Left ventricle myocardium inferior (tissue), 1 donor: ENCODE measurements at places on chromosomes 2 and 18.

DNA sequence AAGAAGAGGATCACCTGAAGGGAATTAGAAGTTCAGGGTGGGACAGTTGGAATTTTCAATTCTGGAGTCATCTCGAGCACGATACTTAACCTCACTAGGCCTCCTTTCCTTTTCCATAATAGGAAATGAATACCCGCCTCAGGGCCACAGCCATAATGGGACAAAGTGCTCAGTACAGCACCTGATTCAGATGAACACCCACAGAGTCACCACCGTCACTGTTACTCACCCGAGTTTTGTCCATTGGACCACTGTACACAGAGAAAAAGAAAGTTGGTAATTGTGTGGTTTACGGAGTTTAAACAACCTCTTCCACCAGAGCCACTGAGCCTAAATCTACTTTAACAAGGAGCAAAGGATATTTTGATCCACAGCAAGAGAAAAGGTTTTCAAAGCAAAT is 122.0 kb upstream of the NDUFV2 start:
- DNase-seq = no peak

DNA sequence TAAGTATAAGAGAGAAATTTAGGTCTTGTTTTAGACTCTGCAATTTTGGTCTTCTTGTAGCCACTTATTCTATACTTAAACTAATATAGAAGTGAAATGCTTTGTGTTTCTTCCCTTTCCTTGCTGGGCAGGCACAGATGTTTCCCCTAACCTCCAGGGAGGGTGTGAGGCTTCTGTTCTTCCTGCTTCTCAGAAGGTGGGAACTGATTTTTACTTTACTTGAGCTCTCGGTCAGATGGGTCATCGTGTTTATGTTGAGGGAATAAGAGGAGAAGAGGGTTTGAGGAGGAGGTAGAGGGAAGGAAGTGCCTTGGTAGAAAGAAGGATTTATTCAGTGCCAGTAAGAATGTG is 92.5 kb upstream of the CXCR4 start:
- no peak for DNase-seq

GRCh38 chr2:144516981-144517865 is 2.7 kb downstream of the ZEB2 start:
- peak; percentile 65 for DNase-seq

DNA sequence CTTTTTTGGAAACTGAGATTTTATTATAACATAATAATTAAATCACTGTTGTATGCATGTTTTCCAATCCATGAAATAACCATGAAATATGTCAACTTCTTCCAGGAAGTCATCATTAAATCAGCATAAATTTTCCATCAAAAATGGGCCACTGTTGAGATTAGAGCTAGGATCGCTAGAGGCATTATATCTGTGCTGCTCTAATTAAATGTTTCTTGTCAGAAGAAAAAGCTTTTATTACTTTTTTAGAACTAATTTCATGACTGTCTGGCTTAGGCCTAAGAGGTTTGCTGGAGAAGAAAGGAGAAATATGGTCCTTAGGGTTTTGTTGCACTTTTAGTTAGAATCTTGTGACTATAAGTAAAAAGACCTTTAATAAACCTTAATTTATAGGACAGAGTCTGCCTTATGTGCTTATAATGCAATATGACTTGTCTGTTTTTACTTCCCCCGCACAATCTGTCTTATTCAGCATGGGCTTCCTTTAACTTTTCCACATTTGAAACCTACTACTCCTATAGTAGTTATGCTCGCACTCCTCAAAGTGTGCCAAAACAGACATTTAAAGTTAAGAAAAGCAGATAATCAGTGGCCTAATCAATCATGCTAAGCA is 363.4 kb upstream of the GCFC2 start:
- DNase-seq = no peak

DNA sequence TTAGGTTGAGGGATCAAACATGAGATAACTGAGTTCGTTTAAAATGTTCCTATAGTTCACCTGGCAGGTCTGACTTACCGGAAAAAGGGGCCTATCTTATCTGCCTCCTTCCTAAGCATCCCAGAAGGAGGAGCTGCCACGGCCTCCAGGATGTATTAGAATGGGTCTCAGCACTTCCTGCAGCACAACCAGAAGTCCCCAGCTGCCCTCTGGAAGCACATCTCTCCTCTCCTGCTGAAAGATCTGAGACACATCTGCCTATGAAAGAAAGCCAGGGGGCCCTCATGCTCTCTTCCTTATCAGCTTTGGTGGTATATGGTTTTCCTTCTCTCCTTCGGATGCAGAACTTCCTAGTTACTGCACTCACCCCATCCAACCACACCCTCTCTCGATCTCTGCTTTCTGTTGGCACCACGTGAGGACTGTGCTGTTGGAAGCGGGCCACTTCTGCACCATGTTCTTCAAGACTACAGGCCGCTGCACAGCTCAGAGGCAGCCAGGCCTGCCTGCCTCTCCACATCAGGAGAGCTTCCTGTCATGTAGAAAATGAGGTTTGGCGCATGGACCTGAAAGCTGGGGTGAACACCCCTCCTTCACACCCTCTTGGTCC is 6.5 kb downstream of the IGFBP5 start:
- DNase-seq = peak; percentile 73

GRCh38 chr2:106010818-106011355 is 183.2 kb downstream of the UXS1 start:
- no peak for DNase-seq

DNA sequence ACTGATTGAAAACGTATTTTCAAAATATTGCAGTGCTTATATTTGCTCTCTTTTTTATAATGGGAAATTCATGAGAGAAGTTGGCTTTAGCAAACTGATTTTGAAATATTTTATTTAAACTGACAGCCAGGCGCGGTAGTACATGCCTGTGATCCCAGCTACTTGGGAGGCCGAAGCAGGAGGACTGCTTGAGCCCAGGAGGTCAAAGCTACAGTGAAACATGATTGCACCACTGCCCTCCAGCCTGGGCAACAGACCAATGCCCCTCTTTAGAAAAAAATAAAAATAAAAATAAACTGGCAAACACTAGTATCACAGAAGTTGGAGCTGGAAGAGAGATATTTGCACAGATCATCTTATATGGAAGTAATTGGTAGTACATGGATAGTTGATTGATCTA is 20.7 kb downstream of the ZBTB7C start:
- DNase-seq = no peak

GRCh38 chr2:240947607-240948006 is 41.5 kb downstream of the CROCC2 start:
- DNase-seq = peak; percentile 7

DNA sequence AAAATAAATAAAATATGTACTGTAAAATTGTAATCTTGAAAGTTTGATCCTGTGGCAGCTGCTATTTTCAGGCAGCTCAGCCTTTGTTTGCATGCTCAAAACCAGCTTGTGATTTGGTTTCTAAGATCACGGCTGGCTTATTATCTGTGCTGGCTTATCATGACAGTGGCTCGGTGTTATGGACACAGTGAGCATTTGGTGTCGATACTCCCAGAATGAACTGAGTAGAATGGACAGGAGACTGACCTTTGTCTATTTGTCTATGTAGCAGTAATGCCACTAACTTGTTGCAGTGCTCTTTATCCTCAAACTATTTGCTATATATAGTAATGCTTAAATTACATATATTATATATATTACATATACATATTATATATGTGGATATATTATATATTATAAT is 58.8 kb downstream of the NEDD4L start:
- DNase-seq = no peak

DNA sequence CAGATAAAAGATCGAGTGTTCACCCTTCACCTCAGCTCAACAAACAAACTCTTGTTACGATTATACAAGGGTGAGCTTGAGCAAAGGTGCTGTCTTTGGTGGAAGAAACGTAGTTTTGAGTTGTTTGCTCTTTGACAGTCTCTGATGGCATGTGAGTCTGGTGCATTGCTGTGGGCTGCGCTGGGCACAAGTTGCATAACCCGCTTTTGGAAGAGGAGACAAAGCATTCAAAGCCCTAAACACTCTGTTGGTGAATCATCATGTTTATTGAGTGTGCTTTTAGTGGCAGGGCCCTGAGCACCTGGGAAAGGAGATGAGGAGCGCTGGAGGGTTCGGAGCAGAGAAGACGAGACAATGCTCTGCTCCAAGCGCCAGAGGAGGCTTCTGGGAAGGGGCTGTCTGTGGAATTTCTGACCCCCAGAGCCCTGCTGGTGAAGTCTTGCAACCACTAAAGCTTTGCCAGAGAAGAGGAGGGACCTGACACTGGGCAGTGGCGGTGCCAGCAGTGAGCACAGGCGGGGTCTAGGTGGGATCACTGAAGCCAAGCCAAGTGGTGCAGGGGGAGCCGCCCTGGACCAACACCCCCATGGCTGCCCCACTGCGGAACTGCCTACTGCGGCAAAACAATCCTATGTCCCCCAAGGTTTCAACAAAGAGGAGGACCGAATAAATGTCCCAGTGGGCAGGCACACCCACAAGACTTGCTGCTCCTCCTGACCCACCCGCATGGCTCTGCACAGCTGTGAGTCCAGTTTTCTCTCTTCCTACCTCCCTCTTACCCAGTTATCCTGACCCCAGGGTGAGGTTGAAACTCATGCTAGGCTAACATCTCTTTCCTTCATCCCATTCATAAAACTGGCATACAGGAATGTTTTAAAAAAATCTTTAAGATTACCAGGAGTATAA is 64.0 kb downstream of the TNFRSF11A start:
- DNase-seq = no peak

DNA sequence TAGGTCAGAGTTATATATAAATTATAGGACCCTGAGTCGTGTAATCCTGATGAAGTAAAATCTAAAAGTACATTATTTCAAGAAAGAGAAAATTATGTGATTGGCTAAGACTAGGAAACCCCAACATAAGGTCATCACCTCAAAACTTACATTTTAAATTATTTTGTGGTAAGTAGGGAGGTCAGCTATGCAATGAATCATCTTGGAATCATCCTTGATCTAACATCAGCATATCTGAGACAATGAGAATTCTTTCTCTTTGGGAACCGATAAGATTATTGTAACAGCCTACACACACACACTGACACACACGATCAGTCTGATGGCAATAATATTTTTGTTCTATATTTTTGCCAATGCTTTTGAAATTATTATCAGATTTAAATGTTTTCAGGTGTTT is 904.8 kb upstream of the CHAC2 start:
- no peak for DNase-seq

GRCh38 chr18:62556397-62556796 is 33.6 kb downstream of the ZCCHC2 start:
- DNase-seq = no peak

DNA sequence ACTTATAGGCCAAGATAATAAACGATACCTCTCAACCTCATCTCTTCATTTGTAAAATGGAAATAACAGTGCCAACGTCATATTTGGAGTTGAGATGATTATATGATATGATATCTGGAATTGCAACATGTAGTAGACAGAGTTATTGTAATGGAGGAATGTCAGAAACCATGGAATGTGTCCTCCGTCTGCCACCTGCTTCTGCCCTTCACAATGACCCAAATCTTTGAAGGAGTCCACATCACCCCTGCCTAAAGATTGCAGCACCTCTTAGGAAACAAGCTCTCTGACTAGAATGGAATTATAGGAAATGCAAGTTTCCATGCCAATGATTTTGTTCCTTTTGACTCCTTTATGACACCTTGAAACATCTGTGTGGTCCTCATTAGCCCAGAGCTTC is 14.9 kb downstream of the NR4A2 start:
- no peak for DNase-seq

DNA sequence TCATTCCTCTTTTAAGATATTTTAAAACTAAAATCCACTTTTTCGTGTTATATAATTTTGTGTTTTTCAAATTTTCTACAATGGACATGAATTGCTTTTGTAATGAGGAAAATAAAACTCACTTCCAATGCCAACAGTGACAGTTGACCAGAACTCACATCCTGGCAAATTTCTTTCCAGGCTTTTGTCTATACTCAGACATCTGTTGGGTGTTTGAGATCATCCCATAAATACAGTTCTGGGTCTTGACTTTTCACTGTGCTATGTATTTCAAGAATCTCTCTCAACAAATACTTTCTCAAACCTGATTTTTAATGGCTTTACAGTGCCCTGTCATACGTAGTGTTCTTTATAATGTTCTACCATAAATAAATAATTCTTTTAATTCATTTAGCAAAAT is 57.6 kb downstream of the RPL37A start:
- no peak for DNase-seq

DNA sequence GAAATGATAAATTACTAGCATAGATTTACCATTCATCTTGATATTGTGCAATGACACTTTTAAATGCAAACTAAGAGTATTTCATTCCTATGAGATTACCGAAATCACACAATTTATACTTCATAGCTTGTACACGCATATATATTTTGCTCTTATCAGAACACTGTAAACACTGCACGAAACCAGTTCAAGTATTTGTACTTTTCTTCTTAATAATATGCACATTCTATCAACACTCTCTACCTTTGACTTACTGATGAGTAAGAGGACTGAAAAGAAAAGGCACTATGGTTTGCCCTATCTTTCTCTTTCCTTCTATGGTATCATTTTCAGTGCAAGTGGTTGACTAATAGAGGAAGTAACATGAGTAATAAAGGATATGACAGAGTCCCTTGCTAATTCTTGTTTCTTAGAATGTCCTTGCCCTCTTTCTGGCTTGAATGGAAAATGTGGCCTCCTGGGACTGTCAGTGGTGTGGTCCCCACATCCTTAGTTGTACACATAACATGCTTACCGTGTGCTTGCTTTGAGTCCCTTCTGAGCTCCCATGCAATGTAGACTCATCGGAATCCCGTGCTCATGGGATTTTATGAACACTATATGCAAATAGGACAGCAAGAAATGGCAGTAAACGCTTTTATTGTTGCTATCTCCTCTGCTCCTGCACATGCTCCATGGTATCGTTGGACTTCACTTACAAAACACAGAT is 363.5 kb upstream of the TNP1 start:
- no peak for DNase-seq

- DNase-seq = peak; percentile 53
These were observed 7.1 kb upstream of the NAPG start for GRCh38 chr18:10518595-10519255.

DNA sequence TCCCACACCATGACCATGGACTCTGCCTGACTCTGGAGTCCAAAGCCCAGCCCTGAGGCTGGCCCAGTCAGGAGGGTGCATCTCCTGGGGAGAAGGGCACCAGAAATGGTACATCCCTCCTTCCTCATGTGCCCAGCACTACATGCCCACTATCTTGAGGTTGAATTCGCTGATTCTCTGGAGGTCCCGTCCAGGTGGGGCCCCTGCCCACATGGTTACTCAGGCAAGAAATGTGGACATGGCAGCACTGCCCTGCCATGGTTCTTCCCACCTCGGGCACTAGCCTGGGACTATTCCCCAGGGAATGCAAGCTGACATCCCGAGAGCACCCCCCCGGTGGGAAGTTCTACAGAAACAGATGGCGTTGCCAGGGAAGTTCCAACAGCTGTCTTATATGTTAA is 15.3 kb upstream of the HES6 start:
- no peak for DNase-seq

GRCh38 chr18:10100941-10101701 is 187.3 kb downstream of the VAPA start:
- no peak for DNase-seq

DNA sequence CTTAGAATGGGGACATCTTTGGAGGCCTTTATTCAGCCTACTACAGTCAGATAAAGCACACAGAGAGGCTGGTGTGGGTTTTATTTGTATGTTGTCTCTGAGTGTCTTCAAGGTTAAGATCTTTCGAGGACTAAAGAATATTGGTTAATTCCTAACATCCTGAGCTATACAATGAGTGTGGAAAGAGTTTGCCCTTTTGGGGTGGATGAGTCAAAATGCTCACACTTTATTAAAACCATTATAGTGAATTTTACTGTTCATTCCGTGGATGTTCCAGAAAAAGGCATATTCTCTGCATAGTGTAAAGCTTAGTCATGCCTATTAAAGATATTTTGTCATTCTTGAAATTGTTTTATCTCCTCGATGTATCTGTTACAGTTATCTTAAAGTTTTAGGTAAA is 29.1 kb upstream of the SLC38A11 start:
- DNase-seq = no peak

- no peak for DNase-seq
These were observed 31.5 kb downstream of the TRABD2A start for GRCh38 chr2:84849271-84849952.
